ENCODE measurements at places on chromosomes 6 and 20. TPM values are rescaled to one million over a fixed set of nuclear protein-coding genes. Genes with fewer than 3 reads are reported as not detected.
A peak's percentile ranks its signal among the peaks of the same experiment; 100 is the strongest.

DNA sequence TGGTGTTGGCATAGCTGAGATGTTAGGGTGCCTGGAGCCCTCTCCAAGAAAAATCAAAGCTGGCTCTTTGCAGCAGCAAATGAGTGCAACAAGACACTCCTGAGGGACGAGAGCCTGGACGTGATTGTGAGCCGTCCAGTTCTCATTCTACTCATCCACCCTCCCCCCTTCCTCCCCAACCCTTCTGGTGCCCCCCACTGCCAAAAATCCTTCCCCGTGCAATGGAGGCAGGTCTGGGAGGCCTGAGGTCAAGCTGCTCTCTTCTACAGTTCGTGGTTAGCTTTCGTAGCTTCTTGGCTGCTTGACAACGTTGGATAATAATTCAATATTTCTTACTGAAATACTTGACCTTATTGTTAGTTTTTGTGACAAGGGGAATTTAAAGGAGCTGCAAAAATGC is 185.3 kb upstream of the SUPT3H start:
- no peak for DNase-seq

SLC26A8 gene
- polyA plus RNA-seq: not detected

GRCh38 chr6:139583420-139583819 is 209.0 kb upstream of the CITED2 start:
- DNase-seq: no peak

BHLHE23 gene
- polyA plus RNA-seq: not detected

GRCh38 chr6:161618831-161619454 is 345.1 kb upstream of the AGPAT4 start:
- peak; percentile 53 for DNase-seq

DNA sequence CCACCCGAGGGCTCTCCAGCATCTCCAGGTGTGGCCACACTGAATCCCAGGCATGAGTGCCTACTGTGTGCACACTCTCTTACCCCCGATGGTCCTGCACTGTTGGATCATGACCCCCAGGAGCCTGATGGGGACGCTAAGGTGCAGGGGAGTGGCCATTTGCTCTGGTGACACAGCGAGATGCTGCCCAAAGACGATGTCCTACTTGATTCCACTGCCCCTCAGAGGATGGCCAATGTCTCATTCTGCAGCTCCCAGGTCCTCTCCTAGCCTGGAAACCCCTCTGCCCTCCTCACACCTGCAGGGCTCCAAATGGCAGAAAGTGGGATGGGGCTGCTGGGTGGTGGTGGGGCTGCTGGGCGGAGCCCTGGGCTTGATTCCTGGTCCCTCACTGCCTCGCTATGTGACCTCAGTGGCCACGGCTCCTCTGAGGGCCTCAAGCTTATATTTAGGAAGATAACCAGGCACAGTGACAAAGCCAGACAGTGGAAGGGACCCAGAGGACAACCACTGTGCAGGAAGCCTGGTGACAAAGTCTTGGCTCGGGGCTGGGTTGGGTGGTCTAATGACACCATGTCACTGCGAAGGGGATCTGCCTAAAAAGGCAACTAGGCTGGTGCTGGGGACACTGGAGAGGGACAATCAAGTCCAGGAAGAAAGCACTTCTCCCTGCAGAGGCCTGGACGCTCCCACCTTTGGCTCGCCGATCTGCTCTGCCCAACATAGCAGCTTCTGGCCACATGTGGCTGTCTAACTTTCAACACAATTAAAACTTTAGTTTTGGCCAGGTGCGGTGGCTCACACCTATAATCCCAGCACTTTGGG is 28.4 kb downstream of the TGM2 start:
- no peak for DNase-seq

DNA sequence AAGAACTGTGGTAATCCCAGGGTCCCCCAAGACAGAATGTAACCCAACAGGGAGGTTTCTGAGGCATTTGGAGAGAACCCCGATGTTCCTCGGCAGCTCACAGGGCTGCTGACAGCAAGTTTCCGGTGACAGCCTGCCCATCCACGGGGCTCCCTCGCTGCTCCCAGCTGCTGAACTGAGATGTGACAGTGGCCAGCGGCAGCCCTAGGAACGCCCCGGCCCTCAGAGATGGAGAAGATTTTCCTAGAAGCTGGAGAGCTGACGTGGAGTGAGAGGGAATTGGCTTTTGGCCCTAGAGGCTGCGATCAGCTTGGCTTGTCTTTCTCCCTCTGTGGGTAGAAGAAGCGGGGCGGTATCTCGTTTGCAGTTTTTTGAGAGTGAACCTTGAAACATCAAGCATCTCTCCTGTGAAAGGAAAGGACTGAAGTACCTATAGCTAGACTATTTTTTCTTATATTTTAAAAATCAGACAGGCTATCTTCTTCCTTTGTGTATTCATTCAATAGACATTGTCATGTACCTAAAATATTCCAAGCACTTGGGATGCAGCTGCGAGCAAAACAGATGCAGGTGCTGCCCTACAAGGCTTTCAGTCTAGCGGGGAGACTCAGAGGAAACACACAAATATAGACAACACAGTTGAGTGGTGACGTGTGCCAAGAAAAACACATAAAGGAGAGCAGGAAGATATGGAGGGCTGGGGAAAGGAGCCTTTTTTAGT is 28.4 kb upstream of the NFATC2 start:
- DNase-seq: no peak

- DNase-seq: no peak
These were observed 39.9 kb downstream of the SLC22A3 start for GRCh38 chr6:160387916-160388643.

DNA sequence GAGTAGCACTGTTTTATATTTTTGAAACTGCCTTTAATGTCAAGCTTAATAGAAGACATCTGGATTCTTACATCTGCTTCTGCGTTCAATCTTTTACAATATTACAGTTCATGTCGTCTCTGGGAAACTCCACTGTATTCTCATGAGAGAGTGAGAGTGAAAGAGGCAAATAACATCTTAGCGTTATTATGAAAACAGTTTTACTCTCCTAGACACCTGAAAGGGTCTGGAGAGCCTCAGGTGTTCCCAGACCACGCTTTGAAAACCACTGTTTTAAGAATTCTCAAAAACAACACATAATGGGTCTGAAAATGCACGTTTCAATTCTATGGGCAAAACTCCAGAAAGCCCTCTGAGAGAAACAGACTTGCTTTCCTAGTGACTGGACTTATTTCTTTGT is 63.3 kb downstream of the ARHGAP18 start:
- DNase-seq: no peak

GRCh38 chr20:58896820-58897219 is 44.3 kb downstream of the GNAS start:
- DNase-seq: no peak

GRCh38 chr6:156658186-156658965 is 118.8 kb upstream of the ARID1B start:
- DNase-seq: no peak

- no peak for DNase-seq
These were observed 34.6 kb upstream of the MAPK13 start for GRCh38 chr6:36095497-36096391.

Measured in A549 (cell line).